ENCODE measurements at places on chromosomes 7 and 10. TPM values are rescaled to one million over a fixed set of nuclear protein-coding genes. Genes with fewer than 3 reads are reported as not detected.

SLC16A9 gene
- total RNA-seq = 1.1 TPM

NUTM2E gene
- total RNA-seq = not detected

NUTM2B gene
- total RNA-seq = not detected

FKBP6 gene
- not detected for total RNA-seq

HTR7 gene
- total RNA-seq = 0.18 TPM

AP5Z1 gene
- total RNA-seq = 22.5 TPM

CNTNAP2 gene
- 0.58 TPM for total RNA-seq

SH2D4B gene
- total RNA-seq = not detected

CH25H gene
- not detected for total RNA-seq

PNLIPRP2 gene
- total RNA-seq = not detected

LSM5 gene
- 14.4 TPM for total RNA-seq

ECHDC3 gene
- 33.0 TPM for total RNA-seq

MYH16 gene
- not detected for total RNA-seq

ARMC3 gene
- total RNA-seq = not detected

CYP2C9 gene
- not detected for total RNA-seq

HOXA4 gene
- not detected for total RNA-seq

FZD8 gene
- total RNA-seq = 2.0 TPM

LGI1 gene
- total RNA-seq = not detected

NPSR1 gene
- not detected for total RNA-seq

Data from myometrial cell (primary cell).